Activated CD4-positive, alpha-beta T cell treated with anti-CD3 and anti-CD28 coated beads, Interleukin-2, amount 10 ng/mL, durations not matched to agents 7 days and 5 days (primary cell): ENCODE measurements at places on chromosomes 3 and 15. TPM values are rescaled to one million over a fixed set of nuclear protein-coding genes. Genes with fewer than 3 reads are reported as not detected.

VIPR1 gene
- total RNA-seq: 21.3 TPM

GRCh38 chr3:190562866-190563510 lies 49.1 kb downstream of the IL1RAP start:
- no peak for DNase-seq

DNA sequence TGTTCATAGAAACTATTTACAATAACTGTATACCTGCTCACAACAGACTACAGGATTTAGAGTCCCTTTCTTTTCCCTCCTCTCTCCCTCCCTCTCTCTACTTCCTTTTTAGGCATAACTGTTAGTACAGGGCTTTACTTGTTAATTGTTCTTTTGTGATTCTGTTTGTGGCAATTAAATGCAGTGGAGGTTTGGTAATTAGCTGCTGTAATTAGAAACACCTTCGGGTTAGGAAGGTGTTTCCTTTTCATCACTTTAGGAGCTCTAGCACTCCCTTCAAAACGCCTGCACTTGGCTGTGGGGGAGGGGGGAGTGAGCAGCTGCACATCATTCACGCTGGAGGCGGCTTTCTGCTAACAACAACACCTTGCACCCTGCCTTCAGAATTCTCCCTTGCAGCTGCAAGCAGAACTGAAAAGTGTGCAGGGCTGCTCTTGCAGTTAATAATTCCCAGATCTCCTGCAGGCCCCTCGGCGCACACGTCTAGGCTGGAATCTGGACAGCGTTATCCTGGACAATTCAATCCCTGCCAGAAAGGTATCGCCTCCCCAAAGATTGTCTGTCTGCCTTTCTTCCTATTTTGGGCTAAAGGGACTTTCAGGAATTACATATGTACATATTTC lies 242.6 kb upstream of the RGMA start:
- DNase-seq: no peak

MYNN gene
- total RNA-seq: 16.4 TPM

USP4 gene
- 87.1 TPM for total RNA-seq

LAMB2 gene
- not detected for total RNA-seq
